ENCODE measurements at places on chromosomes 12 and 14.

- DNase-seq, result no peak
Observed at GRCh38 chr12:65162609-65163008, 6.8 kb upstream of the LEMD3 start.

- DNase-seq, result no peak
Observed at GRCh38 chr12:70847871-70848270, 72.7 kb downstream of the PTPRR start.

DNA sequence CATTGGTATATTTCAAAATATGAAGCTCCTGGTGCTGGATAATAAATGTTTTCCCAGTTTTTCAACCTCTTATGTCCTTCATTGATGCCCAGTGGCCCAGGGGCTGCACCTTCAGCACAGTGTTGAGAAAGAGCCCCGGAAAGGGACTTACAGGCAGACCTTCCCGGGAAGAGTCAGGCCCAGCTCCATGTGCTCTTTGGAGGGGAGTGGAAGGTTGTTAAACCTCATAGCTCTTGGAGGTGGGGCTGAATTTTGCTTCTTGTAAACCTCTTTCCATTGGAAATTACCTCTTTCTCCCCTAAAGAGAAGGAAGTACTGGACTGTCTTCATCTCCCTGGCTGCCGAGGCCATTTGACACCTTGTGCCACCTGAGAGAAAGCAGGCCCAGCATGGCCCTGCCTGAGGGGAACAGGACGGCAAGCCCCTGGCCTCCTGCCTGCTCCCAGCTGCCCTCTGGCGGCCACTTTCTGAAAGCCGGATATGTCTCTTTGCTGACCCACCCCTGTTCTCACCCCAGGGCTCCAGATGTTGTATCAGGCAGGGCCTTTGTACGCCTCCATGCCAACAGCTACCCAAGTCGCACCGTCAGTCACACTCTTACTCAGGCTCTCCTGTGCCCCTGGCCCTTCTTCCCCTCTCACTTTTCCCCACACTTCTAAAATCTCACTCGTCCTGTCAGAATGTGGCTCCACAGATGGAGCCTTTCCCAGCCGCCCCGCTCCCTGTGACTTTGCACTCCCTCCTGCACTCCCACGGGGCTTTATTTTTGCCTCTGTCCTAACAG is 43.0 kb downstream of the EVL start:
- no peak for DNase-seq

GRCh38 chr14:65423982-65424381 is 11.5 kb downstream of the FUT8 start:
- no peak for DNase-seq

GRCh38 chr14:83101846-83102245 is 1568.2 kb upstream of the SEL1L start:
- no peak for DNase-seq

- DNase-seq, result no peak
Observed at GRCh38 chr14:68814238-68814538, 21.3 kb upstream of the ZFP36L1 start.

DNA sequence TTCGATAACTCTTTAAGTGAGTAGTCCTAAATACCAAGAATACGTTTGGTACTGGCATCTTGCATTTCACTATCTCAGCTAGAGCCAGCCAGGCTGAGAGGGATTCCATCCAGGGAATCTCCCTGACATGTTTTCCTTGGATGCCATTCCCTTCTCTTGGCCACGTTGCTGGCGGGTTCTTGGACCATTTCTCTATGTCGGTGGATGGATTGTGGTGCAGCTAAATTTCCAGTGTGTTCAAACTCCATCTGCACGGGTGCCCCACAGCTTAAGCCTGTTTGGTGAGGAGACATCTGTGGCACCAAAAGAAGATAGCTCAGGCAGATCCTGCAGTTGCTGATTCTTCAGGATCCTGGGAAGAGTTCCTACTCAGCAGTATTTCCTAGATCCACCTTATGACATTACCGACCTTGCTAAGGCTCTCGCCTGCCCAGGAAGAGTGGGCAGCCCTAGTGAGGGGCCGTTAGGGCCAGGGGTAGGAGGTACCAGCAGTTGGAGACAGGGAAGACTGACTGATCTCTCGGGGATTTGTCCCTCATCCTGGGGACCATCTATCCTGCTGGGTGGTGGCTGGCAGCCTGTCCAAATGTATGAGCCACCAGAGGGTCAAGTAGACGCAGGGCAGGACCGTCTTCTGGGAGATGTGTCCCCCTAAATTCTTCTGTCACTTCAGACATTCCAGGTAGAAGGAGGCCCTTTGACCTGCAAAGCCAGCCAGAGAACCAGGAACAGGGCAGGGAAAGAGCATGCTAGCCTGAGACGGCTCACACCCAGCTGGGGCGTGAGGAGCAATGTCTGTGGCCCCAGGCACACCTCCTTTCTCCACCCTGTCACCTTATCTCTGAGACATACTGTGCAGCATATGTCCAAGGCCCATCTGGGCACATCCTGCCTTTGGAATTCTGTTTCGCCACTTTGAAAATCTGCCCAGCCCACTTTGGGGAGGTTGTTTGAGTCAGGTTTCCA is 72.6 kb upstream of the CAPRIN2 start:
- DNase-seq, result no peak

GRCh38 chr12:117481470-117481869 is 120.0 kb upstream of the NOS1 start:
- DNase-seq, result no peak

DNA sequence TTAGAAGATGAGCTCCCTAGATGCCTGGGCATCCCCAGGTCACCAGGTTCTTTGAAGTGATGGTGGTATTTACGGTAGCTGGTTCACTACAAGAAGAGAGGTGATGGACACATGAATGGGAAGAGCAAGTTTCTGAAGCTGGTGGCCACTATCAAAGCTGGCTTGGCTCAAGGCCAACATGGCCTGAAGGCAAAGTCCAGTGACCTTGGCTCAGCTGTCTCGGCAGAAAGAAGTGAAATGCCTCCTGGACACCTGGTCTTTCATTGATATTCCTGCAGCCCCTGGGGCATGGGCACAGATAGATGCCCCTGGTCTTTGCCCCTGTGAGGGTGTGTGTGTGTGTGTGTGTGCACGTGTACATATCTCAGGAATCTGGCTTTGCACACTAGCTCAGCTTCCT is 441.8 kb upstream of the TMPO start:
- DNase-seq, result no peak

DNA sequence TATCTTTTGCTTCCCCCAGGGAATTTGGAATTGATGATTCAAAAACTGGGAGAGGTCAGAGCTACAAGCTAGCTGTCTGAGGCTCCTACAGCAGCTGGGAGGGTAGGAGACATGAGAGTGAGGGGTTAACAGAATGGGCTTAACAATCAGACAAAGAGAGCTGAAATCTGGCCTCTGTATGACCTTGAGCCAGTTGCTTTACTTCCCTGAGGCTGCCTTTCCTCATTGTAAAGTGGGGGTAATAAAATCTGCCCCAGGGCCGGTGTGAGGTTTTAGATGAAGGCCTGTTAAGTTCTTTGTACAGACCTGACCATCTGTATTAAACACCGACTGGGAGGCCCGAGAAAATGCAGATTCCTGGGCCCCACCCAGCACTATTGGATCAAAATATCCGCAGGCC is 164.3 kb upstream of the NOS1 start:
- DNase-seq, result no peak

- no peak for DNase-seq
Observed at GRCh38 chr12:120381752-120382419, 12.9 kb upstream of the MSI1 start.

GRCh38 chr12:92978607-92979006 is 49.5 kb upstream of the EEA1 start:
- no peak for DNase-seq

DNA sequence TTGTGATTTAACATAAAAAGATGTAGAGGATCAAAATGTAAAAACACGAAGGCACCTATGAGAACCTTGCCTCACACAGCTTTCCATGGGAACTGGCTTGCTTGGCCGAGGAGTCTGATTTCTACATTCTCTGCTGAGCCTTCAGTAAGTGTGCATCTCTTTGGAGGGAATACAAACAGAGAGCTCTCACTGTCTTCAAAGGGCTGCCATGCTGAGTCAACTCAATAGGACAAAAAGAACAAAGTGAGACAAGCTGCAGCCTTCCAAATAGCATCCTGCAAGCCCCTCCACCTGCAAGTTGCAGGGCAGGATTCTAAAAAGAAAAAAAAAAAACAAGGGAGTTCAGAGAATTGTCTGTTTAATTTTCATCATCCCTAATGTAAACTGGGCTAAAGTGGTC is 411.9 kb downstream of the NELL2 start:
- no peak for DNase-seq

DNA sequence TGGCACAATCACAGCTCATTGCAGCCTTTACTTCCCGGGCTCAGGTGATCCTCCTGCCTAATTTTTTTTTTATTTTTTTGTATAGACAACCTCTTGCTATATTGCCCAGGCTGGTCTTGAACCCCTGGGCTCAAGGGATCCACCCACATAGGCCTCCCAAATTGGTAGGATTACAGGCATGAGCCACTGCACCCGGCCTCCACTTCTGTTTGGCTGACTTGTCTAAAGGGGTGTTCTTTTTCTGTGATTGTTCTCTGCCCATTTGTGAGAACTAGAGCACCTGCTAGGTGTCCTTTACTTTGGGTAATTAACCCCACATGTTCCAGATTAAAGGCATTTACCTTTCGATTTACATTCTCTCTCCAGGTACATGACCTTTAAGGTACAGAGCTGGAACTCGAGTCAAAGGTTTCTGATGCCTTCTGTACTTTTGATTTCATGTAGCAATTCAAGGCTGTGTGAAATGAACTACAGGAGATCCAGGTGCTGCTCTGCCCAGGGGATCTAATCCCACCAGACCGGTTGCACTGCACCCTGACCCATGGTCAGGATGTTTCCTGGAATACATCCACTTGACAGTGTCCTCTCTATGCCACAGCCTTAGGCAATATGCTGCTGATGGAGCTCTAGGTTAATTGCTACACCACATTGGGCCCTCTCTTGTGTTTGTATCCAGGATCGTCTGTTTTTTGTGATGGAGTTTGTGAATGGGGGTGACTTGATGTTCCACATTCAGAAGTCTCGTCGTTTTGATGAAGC is 163.6 kb downstream of the PRKCH start:
- DNase-seq, result no peak

DNA sequence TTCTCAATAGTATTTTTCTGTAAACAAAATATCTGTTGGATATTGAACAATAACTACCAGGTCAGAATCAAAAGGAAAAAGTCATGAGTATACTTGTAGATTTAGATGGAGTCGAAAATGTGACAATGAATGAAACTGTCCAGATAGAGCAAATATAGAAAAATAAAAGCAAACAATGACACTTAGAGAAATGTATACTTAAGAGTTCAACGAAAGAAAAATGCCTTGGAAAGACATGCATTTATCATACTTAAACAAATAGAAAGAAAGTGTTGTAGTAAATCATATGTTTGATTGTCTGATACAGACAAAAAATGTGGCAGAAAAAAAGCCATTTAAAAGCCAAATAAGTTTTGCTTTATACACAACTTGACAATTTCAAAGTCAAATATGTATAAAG is 571.2 kb upstream of the MGAT4C start:
- no peak for DNase-seq

GRCh38 chr12:100995771-100996170 is 201.2 kb downstream of the ANO4 start:
- DNase-seq, result no peak

DNA sequence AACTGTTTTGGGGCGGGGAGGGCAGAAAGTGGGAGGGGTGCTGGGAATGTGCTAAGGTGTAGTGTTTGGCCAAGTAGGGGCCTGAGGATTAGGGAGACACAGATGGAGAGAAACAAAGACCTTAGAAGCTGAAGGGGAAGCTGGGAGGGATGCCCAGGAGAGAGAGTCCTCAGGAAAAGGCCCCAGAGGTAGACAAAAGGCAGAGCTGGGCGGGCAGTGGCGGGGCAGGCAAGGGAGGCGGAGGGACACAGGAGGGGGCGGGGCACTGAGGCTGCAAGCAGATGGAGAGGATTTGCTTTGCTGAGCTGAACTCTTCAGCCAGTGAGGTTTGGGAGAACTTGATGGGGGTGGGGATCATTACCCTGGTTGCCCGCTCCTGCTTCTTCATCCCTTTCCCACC is 2.8 kb downstream of the PTMS start:
- no peak for DNase-seq

- peak; percentile 62 for DNase-seq
Observed at GRCh38 chr12:106296179-106296877, 6.2 kb upstream of the TCP11L2 start.

GRCh38 chr12:45566257-45566656 is 163.2 kb upstream of the ARID2 start:
- no peak for DNase-seq

DNA sequence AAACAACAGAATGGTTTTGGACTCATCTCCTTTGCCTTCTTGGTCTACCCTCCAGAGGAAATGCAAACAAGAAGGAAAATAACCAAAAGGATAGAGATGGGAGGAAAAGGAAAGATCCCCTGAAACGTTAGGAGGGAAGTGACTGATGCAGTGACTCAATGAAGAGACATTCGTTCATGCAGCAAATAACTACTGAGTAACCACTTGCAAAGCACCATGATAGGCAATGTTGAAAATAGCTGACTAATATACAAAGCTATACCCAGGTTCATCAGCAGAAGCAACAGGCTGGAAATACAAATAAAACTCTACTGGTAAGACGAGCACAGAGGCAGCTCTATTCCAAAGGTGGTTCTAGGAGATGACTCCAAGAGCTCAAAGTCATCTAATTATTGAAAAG is 41.8 kb downstream of the R3HDM2 start:
- peak; percentile 58 for DNase-seq

GRCh38 chr12:62522984-62523383 is 56.4 kb downstream of the MON2 start:
- no peak for DNase-seq

- DNase-seq, result no peak
Observed at GRCh38 chr14:81434230-81434629, 34.1 kb upstream of the STON2 start.

- peak; percentile 86 for DNase-seq
Observed at GRCh38 chr14:61965030-61965745, 203.0 kb downstream of the SNAPC1 start.

DNA sequence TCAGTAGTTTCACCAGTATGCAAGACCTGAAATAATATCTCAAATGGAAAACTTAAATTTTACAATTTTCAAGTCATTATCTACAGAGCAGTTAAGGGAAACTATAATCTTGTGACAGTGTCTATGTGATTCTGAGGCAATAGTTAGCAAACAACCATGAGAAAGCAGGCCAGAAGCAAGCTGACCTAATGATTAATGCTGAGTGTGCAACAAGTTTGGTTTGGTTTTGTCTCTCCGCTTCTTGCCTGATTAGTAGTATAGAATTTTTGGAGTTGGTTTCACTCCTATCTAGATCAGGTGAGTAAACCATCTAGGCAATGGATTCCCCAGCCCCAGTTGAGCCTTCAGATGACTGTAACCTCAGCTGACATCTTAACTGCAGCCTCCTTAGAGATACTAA is 212.9 kb upstream of the NAV3 start:
- no peak for DNase-seq

GRCh38 chr12:65510584-65511050 is 232.1 kb downstream of the MSRB3 start:
- DNase-seq, result no peak

DNA sequence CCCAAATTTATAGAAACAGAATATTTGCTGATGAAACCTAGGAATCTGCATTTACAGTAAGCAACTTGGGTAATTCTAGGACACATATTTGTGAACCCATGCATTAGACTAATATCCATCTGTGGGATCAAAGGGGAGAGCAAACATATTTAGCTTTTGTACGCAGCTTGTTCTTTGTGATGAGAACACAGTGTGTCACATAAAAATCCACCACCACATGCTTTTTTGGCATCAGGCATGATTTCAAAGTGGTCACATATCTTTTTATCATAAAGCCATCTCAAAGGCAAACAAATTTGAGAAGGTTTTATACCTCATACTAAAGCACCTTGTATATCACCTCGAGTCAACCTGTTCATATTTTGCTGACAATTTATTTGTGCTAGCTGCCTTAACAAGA is 15.7 kb downstream of the DNAL1 start:
- no peak for DNase-seq

- no peak for DNase-seq
Observed at GRCh38 chr12:20469756-20470155, 101.4 kb downstream of the PDE3A start.
